EL (cell line): ENCODE measurements at places on chromosomes 7 and 10.

DNA sequence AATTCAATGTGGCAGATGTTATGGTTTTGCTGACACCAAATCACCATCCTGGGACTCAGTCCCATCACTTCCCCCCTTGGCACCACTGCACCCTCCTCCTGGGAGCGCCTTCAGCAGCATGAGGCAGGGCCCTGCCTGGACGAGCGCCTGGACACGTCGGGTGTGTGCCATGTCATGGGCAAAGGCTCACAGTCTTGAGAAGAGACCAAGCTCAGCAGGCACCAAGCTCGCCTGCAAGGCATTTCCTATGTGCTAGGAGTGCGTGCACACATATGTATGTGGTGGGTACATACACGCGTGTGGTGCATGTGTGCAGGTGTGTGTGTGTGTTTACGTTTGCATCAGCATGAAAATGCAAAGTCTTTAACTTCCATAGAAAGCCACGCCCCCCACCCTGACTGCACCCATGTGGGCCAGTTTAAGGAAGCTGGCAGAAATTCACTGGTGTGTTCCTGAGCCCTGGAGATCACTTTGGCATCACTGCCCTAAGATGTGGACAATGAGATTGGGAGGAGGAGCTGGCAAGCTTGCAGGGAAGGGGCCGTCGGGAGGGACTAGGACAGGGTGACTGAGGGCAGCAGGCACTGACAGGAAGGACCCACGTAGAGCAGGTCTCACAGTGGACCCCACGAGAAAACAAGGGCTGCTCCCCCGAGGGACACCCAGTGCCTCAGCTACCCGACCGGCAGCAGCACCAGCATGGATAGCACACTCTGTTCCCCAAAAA, 169.9 kb upstream of the PPP2R2D start:
- DNase-seq = no peak

DNA sequence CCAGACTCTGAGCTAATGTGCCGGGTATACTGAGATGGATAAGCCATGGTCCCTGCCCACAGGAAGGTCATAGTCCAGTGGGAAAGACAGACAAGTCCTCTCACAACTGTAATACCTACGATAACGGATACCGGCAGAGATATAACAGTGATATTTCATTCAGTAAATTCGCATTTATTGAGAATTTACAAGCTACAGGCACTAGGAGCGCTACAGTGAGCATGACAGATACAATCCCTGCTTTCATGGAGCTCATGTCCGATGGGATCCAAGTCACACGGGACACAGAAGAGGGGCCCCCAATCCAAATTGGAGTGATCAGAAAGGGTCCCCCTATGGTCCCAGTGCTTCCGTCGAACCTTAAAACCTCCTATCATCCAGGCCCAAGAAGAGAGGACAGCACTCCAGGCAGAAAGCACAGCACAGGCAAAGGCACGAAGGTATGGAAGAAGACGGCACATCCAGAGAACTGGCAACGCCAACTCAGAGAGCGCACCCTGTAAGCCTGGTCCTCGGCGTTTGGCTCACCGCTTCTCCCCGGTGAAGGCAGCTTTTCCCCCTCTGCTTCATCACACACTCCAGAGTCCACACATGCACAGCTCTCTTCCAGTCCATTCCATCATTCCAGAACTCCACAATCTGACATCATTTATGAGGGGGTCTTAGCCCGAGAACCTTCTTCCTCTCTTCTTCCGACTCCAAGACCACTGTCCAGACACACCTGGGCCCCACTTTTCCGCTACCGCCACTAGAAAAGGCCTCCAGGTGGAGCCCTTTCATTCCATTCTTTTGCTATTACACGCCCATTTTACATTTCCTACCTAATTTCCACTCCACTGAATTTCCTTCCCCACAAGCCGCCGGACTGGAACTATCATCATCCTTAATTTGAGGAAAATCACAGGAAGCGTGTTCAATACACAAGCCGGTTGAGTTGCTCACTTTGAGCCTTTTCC, 47.8 kb upstream of the NKX2-3 start:
- no peak for DNase-seq

GRCh38 chr7:1078985-1079384, 8.9 kb upstream of the GPER1 start:
- no peak for DNase-seq

DNA sequence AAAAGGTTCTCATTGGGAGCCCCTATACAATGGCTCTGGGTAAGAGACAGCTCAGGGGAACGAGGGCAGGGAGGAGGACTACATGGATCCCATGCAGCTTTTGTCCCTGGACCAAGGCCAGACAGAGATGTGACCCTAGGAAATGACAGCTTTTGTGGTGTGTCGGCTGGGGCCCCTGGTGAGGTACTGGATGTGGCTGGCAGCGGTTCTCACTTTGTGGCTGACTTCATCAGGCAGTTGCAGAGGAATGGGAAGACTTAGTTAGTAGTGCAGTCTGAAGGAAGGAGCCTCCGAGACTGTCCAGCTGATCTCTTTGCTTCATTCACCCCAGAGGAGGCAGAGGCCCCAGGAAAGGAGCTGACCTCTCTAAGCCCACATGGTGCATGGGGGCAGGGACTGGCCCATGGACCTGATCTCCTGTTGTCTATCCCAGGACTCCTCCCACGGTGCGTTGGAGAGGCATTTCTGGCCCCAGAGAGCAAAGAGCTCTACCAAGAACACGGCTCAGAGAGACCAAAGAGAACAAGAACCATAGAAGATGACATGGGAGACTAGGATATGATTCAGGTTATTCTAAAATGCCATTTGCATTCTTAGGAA, 202.9 kb downstream of the RPS24 start:
- DNase-seq = no peak
